ENCODE measurements at places on chromosomes 1 and 21.

DNA sequence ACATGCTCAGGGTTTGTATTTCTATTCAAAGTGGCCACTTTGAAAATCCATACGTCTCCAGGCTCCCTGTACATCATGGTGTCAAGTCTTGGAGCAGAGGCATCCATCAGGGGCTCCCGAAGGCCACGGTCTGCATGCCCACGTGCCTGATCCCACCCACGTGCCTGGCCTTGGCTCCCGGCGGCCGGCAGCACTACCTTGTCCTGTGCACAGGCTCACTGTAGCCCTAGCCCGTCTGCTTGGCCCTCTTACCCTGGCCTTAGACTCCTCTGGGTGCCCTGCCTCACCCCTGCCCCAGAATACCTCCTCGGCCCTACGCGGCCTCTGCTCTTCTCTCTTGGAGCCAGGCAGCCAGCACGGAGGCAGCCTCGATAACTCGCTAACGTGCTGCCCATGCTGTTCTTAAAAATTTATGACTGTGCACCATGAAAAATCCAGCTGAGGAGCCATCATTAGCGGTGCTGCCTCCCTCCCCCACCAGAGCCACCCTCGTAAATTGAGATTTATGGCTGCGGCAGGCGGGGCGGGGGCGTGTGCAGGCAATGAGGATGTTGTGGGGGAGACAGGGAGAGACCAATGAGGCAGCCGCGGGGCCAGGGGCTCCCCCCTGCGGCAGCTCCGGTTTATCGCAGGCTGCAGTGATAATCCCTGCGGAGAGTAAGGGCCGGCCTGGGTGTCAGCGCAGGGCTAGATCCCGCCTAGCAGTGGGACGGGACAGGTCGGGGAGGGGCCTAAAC, 24.6 kb downstream of the DMAP1 start:
- no peak for DNase-seq

DNA sequence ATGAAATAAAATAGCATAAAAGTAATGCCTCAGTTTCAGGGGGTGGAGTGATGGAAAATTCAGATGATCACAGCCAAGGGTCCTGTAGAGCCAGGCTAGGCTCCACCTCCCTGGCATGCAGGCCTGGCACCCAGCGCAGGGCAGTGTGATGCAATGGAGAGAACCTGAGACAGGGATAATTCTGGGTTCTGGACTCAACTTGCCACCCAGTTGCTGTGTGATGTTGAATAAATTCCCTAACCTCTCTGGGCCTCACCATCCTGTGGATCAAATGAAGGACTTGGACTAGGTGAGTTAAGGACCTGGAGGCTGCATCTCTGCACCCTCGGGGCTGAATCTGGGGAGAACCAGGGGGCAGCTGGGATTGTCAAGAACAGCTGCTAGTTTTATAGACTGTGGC, 17.0 kb downstream of the PADI2 start:
- no peak for DNase-seq

DNA sequence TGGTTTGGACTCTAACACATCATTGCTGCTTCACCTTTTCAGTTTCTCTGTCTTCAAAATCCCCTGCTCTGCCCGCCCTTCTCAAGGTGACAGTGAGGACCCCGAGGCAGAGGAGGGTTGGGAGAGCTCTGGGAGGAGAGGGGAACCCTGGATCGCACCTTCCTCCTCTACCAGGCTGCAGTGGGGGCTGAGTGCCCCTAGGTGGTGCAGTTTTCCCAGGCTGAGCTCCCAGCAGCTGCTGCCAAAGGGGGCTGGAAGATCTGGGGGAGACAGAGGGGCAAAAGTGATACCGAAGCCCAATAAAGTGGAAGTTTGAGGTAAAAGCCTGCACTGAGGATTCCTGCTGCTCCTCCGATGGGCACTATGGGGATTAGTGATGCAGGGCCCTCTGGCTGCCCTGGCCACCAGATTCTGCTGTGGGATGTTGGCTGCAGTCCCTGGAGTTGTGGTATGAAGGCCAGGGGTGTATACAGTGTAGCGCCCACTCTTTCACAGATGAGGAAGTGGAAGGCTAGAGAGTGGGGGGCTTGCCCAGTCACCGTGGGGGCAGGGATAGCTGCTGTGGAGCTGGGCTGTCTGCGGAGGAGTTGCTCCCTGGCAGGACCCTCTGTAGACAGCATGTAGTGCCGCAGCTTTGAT, 40.7 kb upstream of the SCMH1 start:
- no peak for DNase-seq

GRCh38 chr1:193355178-193355577, 168.8 kb upstream of the B3GALT2 start:
- no peak for DNase-seq

DNA sequence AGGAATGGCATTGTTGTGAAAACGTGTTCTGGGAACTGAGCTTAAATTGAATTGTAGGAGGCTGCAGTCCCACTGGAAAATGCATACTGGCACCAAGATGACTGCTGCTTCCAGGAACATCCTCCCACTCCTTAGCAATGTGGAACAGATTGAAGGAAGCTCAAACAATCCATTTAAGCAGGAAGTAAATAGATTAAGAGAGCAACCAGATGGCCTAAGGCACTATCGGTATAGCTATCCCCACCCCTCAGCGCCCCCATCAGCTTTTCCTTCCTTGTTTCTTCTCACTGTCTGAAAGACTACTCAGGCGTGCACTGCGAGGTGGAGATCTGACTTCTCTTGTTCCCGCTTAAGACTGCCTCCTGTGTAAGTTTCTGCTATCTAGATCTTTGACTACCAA, 4.0 kb upstream of the IFI16 start:
- no peak for DNase-seq

GRCh38 chr1:181406989-181407388, 76.3 kb upstream of the CACNA1E start:
- no peak for DNase-seq

DNA sequence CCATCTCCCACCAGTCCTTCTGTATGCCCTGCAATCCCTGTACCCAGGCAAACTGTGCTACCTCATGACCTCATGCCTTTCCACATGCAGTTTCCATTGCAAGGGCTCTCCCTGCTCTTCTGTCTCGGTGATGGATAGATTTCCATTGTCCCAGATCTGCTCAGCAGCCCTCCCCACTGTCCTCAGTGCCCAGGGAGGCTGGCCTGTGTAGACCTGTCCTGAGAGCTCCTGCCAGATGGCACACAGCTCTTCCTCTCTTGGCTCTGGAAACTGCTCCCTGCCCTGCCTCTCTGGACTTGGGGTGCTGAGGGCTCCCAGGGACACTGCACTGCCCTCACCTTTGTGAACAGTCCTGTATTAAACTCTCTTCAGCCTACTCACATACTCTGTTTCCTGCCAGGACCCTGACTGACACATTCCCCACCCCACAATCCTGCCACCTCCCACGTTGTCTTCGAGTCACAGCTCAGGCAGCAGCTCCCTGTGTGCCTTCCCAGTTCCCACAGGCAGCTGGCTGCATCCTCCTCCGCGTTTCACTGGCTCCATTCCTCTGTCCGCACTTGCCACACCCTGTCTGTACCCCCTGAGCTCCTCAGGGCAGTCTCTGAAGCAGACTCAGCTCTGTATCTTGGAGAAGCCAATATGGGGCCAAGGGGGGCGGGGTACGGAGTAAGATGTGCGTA, 57.0 kb downstream of the SPATA46 start:
- no peak for DNase-seq

DNA sequence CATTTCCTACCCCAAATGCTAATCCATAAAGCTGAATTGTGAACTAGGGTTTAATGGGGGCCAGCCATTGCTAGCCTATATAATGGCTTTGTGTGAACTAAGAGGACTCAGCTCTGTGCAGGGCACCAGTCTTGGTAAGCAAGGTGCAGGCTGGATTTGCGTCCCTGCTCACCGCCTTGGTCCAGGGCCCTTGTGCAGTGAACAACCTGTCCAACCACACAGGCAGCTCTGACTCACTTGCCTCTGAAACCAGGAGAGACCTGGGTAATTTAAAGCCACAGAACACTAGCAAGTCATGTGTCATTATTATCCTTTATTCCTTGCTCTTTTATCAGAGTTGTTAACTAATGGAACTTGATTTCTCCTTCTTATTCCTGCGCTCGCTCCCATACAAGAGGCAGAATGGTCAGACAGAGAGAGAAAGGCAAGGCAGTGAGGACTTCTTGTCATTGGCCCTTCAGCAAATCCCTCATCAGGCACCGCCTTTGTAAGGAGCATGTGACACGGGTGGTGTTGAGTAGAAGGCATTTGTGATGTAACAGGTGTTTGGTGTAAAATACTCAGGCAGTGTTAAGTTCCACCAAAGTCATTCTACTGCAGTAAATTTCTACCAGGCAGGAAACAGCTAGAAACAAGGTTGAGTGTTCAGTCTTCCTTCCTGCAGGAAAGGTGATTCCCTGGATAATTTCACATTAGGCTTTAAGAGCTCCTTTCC, 67.3 kb upstream of the OLIG2 start:
- no peak for DNase-seq

DNA sequence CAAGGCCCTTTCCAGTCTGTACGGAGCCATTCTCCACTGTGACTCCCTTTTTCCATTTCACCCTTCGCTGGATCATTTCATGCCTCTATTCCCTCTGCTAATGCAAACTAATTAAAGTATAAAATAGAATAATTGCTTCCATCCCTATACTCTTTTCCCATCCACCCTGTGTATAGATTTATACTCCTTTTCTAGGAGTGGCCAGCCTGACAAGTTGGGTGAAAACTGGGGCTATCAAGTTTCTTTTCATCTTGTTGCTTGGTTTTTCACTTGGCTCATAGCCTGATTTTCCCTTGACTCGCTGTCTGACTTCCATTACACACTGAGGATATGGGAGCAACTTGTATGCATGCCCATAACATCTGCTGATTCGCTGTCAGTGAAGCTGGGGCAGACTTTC, 107.0 kb downstream of the PLXNA2 start:
- DNase-seq: no peak

- no peak for DNase-seq
Measured at GRCh38 chr1:57623791-57624538, 200.1 kb upstream of the DAB1 start.

- no peak for DNase-seq
Measured at GRCh38 chr1:229223498-229223897, 47.4 kb upstream of the RAB4A start.

GRCh38 chr1:119308806-119309205, 59.8 kb upstream of the HAO2 start:
- DNase-seq: no peak
